ENCODE measurements at places on chromosomes 3 and 15.
A peak's percentile ranks its signal among the peaks of the same experiment; 100 is the strongest.

GRCh38 chr15:96254173-96254572, 76.3 kb upstream of the NR2F2 start:
- DNase-seq, result no peak

DNA sequence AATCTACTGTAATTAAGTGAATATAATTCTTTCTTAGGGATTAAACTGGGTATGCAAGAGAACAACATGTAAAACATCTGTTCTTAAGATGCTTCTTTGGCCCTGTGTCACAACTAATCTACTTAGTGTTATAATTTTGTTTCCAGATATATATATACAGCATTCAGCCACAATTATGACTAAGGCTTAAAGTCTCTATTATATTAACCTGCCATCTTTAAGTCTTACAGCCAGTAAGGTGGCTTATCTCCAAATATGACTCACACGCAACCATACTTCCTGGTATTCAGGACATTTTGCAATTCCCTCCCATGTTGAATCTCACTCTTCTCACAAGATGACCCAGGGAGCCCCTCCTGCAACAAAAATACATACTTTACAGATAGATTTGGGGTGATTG, 6.6 kb upstream of the KBTBD8 start:
- no peak for DNase-seq

DNA sequence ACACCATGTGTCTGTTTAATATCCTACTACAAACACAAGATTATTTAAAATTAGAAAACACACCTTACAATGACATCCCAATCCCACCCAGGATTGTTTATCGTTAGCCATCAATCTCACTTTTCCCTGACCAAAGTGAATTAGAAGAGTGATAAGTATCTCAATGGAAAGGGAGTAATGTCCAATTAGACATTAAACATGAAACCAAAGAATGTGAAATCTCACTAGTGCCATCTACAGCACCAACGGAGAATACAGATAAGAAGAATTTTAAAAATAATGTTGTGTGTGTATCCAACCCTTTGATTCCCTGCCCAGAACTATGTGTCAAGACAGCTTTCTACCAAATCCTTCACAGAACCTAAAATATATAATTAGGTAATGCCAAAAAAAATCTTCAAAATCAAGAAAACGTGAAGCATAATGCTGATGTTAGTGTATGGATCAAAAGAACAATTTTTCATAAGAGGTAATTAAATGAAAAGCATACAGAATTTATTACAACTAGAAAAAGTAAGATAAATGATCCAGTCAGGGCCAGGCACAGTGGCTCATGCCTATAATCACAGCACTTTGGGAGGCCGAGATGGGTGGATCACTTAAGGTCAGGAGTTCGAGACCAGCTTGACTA, 64.2 kb downstream of the SCAPER start:
- DNase-seq, result no peak

GRCh38 chr3:98814817-98815420, 51.8 kb downstream of the ST3GAL6 start:
- no peak for DNase-seq

DNA sequence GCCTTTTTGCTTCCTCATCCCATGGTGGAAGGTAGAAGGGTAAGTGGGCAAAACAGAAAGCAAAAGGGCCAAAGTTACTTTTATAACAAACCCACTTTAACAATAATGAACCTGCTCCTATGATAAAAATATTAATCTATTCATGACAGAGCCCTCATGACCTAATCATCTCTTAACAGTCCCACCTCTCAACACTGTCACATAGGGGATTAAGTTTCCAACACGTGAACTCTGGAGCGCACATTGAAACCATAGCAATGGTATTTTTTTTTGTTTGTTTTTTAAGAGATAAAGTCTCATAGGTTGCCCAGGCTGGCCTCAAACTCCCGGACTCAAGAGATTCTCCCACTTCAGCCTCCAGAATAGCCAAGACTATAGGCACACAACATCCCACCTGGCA, 30.7 kb downstream of the KATNBL1 start:
- DNase-seq, result no peak

- DNase-seq, result no peak
Measured at GRCh38 chr3:132267391-132267993, 49.7 kb upstream of the ACP3 start.

GRCh38 chr3:32423956-32424557, 32.4 kb downstream of the CMTM7 start:
- DNase-seq, result no peak

DNA sequence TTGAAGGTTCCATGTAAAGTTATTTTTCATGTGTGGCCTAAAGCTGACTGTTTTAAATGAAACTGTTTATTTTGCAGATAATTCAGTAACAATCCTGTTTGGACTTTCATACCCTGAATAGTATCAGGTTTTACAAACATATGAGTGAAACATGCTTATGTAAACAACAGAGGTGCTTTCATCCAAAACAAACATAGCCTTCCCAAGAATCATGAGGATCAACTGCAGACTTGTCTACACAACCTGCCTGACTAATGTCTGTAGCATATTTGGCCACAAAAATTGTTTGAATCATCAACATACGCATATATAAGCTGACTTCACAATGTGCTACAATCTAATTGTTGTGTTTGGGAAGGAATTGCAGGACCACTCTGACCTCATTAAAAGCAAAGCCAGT, 190.4 kb downstream of the DIPK2A start:
- no peak for DNase-seq

DNA sequence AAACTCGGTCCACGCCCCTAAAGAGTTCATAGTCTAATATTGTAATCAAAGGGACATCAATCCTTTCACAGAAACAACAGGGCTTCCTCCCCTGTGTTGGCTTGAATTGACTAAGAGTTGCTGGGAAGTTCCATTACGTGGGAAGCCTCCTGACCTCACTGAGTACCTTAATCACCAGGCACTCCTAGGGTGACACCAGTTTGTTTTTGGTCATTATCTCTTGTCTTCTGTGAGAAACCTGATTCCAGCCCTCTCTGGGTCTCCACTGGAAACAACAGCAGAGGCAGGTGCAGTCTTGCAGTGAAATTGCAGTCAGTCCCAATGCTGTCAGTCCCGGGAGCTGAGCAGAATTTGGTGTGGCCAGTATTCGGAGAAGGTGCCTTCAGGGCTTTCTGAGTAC, 55.4 kb downstream of the BOC start:
- DNase-seq, result no peak

DNA sequence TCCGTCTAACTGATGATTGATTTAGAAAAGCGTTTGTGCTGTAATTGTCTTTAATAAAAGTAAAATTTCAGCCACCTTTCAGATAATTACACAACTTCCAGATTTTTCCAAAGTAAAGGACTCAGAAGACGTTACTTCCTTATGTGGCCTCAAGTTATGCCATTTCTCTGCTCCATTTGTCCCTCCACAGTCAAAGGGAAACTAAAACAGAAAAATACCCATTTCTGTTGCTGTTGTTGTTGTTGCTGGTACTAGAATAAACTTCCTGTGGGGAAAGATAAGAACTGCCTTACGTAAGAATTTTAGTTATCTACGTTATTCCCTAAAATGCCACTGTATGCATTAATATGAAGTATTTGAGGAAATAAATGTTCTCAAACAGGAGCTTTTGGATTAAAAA, 153.9 kb downstream of the P3H2 start:
- no peak for DNase-seq

DNA sequence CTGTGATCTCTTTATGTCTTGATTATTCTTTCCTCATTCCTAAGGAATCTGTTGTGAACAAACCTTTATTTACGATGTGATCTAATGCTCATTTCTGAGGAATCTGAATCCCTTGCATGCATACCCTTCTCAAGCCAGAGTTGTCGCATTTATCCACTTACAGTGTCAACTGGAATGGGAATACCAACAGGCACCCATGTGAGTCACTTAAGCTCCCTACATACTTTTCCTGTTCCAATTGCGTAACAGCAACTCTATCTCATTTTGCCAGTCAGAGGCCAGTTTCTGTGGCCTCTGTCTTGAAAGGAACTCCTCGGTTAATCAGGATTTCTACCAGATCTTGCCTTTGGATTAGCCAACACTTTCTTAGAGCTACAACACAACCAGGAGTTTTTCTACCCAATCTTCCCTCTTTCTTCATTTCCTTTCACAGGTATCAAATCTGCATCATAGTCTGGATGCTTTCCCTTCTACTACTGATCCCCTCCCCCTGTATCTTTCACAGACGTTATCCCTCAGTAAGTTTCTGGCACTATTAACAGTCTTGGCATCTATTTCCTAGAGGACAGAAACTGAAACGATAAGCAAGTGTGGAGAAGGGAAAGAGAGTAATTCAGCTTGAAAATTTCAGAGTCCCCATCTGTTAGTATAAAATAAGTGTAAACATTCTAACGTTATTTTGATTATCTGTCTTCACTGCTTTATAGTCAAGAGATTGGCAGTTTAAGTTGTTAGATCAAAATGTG, 66.8 kb upstream of the BCHE start:
- DNase-seq, result no peak

- DNase-seq, result no peak
Measured at GRCh38 chr3:25289663-25290062, 138.4 kb upstream of the RARB start.

DNA sequence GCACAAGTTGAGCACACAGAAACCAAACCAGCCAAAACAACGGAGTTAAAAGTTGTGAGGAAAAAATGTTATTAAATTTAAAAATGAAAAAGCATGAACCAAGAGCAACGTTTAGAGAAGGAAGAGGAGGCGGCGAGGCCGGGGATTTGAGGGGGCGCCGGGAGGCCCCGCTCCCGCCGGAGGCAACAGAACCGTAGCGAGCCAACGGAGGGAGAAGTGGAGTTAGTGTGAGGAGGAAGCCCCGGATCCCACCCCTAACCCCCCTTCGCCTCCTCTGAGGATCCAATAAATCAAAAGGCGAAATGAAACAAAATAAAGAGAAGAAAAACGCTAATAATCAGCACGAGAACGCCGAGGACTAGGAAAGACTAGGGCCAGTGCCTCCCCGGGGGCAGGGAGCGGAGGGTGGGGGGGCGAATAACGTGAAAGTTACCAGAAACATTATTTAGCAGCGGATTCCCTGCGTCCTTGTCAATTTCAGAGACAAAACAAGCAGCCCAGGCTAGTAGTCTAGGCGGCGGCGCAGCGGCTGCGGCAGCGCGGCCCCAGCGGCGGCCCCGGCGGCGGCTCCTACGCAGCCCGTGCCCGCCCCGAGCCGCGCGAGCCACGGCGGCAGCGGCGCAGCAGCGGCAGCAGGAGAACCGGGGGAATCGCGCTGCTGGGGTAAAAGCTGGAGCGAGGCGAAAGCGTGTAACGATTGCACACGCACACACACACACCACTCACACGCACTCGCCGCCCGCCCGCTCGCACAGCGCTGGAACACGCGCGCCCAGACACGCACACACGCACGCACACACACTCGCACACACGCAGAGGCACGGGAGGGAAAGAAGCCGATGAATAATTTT, 1.7 kb downstream of the MEIS2 start:
- peak; percentile 62 for DNase-seq

Measured in endothelial cell (in vitro differentiated cells).